ENCODE measurements at places on chromosomes 7 and 10.
A peak's percentile ranks its signal among the peaks of the same experiment; 100 is the strongest.

DNA sequence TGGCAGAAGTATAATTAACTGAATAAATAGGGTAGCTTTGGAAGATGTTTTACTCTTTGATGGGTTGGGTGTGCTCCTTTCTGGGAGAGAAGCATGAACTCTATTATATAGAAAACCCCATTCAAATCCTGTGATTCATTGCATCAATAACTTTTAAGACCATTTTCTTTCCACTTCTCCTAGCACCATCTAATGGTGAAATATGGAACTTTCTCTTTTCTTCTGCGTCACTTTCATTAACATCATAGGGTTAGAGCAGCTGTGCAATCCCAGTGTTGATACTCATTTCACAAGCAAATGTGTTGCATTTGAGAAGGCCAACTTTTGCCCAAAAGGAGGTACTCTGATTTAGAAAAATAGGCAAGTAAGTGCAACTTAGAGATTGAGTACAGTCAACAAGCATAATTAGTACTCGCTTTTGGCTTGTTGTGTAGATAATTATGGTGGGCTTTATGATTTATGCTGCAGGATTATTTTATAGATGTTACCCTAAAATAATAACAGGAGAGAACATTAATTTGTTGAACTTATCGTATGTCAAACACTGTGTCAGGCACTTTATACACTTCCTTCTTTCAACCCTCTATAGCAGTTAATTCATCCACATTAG lies 92.9 kb downstream of the CPED1 start:
- peak; percentile 36 for DNase-seq

GRCh38 chr7:20776942-20777341 lies 9.7 kb downstream of the SP8 start:
- no peak for DNase-seq

DNA sequence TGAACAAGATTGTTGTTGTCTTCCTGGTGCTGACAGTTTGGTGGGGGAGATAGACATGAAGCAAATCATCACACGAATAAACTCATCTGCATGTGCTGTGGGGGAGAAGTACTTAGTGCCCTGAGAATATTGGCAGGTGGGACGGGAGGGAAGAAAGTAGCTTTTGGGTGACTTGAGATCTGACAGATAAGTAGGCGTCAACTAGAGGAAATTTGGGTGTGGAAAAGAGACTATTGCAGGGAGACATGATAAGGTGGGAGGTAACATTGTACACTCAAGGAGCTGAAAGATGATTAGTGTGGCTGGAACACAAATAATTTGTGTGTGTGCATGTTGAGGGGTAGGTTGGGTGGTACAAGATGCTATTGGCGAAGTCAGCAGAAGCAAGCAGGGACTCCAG lies 30.1 kb downstream of the CNNM2 start:
- DNase-seq = no peak

DNA sequence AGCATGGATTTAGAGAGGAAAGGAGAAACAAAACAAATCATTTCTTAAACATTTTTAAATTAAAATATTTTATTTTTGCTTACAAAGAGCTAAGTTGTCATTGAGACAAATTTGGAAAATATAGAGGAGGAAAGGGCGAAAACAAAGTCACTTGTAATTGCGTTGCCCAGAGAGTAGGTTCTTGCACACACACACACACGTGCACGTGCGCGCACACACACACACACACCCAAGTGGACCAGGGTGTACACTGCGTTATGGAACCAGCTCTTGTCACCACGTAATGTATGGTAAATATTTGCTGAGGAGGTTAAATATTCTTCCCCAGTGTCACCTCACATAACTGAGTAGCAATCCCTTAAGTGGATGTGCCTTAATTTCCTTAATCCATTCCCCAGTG lies 21.6 kb downstream of the SHH start:
- DNase-seq = no peak

- no peak for DNase-seq
These were observed 667.0 kb downstream of the TYW1 start for GRCh38 chr7:67663644-67664043.

Measured in HepG2 (cell line).